T-helper 2 cell (primary cell): ENCODE measurements at places on chromosomes 2 and 18.

DNA sequence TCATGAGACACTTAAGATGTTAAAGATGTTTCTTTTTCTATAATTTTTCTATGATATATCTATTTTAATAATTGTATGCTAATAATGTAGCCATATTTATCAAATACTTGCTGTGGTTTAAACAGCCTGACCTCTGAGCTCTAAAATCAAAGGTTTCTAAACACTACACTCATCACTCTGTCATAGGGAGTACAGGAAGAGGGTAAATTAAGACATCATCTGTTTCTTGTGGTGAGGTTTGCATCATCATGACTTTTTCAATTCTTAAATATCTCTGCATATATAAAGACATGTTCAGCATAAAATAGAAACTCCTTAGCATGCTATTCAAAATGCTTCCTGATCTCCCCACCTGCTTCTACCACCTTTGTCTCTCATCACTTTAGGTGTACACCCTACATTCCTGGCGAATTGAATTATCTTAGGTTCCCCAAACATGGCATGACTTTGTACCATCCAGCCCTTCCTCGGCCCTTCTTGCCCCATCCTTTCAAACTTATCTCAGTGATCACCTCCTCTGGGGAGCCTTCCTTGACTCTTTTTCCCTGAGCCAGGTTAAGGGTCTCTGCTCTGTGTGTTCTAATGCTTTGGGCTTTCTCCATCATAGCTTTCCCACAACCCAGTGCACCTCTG lies 105.3 kb upstream of the TTN start:
- no peak for DNase-seq

- no peak for DNase-seq
Observed at GRCh38 chr2:150853263-150853662, 365.8 kb upstream of the RND3 start.

- no peak for DNase-seq
Observed at GRCh38 chr2:197121756-197122385, 188.7 kb downstream of the ANKRD44 start.

DNA sequence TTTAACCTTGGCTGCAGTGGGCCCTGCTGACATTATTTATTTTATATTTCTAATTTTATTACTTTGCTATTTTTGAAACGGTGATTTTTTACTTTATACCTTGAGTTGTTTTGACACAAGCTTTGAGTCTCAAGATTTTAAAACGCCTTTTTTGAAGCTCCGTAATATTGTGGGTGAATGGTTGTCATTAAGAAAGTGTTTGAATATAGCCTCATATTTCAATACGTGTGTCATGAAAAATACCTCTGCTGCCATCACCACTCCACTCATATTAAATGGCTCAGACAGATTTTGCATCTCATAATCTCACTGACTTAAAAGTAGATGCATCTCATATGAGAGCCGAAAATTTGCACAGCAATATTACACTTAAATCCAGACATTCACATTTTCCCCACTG lies 106.6 kb downstream of the CTNNA2 start:
- no peak for DNase-seq

DNA sequence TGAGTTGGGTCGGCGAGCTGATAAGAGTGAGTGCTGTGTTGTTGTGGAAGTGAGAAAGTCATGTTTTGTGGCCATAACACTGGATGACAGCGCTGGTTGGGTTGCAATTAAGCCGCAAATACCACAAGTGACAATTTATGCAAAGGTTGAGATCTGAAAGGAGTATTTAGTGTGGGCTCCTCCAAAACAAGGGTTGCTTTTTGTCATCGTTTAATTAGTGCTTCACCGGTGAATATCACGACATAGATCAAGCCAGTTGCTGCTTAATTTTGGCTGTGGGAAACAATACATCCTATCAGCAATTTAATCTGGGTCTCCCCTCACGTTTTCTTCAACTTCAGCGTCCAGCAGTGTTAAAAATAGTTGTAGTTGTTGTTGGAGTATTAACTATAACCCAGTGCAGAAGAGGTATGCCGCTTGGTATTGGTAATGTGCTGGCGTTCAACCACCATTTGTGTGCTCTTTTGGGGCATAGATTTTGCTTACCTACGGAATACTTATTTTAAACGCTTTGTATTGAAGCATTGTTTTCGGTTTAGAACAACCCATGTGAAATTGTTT lies 662 bp downstream of the ACVR2A start:
- no peak for DNase-seq

DNA sequence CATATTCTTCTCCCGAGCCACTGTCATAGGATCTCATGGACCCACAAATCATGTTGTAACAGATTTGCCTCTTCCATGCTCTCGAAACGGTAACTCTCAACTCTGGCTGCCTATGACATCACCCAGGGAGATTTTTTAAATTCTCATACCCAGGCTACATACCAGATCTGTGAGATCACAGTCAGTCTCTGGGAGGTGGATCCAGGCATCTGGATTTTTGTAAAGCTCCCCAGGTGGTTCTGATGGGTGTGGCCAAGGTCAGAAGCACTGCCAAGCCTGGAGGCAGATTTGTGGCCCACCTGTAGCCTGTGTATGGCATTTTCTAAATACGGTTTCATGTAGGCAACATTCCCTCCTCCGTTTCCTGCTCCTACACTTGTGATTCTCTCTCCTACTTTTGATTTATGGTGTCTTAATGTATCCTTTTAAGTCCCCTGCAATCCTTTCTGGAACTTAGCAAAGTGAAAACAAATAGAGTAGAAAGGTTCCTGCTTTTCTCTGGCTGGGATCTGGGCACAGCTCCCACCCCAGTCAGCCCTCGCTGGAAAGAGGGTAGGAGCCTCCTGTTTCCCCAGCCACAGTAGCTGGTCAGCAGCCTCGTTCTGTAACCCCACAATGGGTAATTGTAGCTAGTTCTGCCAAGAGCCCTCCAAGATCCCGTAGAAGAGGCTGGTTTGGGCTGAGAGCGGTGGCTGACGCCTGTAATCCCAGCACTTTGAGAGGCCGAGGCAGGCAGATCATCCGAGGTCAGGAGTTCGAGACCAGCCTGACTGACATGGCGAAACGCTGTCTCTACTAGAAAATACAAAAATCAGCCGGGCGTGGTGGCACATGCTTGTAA lies 96.2 kb downstream of the KLHL29 start:
- no peak for DNase-seq

DNA sequence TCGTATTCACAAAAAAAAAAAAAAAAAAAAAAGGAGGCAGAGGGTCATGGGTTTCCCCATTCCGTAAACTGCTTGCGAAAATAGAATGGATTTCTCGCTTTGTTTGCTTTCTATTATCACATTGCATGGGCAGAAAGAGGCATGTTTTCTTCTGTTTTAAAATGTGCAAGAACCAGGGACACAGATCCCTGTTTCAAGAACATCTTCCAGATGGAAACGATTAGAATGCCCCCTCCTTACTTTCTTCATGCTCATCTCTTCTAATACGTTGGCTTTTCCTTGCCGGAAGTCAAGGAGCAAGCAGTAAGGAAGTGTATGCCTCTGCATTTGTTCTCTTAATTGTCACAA lies 51.0 kb upstream of the ZNF516 start:
- DNase-seq, result no peak

- DNase-seq, result peak; percentile 28
Observed at GRCh38 chr2:235494716-235495372, 1.0 kb downstream of the AGAP1 start.

DNA sequence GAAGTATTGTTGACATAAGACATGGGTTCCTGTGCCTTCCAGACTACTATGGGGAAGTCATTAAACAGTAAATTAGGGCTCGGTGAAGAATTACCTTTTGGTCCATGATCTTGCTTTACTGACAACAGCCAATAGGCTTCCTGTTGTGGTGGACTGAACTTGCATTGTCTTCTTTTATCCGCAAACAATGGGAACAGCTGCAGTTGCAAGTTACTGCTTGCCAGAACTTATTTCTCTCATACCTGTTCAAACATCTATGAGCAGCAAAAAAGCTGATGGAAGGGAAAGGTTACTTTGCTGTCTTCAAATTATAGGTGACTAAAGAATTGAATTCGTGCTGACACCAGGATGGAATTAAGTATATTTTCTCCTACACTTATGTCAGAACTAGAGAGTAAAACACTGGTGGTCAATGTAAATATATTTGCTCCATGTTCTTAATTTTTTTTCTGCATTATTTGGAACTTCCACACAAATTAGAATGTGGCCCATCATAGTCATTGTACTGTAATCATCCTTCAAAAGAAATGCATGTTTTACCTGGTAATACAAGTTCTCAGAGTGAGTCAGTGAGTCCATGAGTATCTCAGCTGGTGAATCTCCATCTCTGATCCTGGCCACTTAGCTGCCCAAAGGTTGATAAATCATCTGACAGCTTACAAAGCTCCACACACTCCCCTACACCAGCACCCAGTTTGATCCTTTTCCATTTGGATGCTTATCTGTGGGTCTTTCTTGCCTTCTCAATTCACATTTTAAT lies 37.3 kb upstream of the RNF152 start:
- DNase-seq, result no peak

GRCh38 chr2:2620604-2621003 lies 289.5 kb upstream of the MYT1L start:
- no peak for DNase-seq

DNA sequence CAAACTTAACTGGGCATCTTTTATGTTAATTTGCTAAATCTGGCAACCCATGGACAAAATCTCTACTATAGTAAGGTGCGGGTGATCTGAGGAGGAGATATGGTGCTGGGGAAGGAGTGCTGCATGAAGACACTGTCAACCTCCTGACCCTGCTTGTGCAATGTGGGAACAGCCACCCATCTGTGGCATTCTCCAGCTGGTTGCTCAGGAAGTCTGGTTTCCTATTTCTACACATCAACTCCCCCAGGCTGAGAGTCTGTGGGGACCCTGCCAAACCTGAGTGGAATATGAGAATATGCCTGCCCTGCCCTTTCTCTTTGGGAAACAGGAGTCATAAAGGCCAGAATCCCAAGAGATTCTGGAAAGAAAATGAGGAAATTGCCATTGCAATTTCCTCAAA lies 60.1 kb upstream of the PAX3 start:
- no peak for DNase-seq

DNA sequence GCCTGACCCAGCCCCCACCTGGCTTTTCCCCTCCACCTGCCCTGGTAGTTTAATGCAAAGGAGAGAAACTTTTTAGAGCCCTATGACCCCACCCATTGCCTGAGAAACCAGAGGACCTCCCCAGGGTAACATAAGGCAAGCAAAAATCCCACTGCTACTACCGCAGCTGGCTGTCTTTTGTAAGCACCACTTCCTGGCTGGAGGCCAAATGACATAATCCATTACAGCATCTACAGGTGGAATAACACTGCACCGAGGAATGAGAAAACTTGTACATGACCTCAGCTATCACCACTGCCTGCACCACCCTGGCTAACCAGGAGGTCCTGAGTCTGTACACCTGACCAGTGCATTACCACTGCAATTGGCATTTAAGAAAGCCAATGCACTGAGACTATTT lies 149.6 kb upstream of the GALNT5 start:
- DNase-seq, result no peak

DNA sequence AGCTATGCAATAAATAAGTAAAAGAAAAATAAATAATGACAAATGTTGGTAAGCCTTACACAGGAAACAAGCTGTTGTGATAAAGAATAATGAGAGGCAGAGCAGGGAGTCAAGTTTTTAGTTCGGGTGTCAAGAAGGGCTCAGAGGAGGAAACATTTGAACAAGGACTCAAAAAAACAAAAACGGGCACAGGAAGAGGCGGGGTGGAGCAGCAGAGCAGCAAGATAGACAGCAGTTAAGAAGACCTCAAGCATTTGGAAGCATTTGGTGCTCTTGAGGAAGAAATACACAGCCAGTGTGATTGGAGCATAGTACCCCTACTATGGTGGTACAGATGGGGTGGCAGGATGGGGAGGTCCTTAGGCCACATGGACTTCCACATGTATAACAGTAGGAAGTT lies 2.8 kb downstream of the TMEM169 start:
- DNase-seq, result no peak

- DNase-seq, result no peak
Observed at GRCh38 chr2:151472966-151473365, 63.3 kb downstream of the RIF1 start.
